ENCODE measurements at places on chromosomes 1 and 21.

DNA sequence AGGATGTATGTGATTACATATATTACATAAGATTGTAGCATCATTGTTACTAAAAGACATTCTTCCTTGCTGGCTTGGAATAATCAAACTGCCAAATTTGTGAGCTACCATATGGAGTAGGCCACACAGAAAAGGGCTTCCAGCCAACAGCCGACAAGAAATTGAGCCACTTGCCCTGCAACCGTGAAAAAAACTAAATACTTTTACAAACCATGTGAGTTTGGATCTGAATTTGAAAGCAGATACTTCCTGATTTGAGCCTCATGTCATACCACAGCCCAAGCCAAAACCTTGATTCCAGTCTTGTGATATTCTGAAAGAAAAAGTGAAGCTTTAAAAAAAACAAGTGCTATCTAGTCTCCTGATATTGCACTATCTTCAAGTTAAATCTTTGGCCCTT is 55.6 kb upstream of the PRMT6 start:
- no peak overlapping the region for H3K4me3 ChIP-seq
- H3K36me3 ChIP-seq, result no peaks in the 10 kb centered on the region
- no peak for DNase-seq
- no peaks in the 10 kb centered on the region for H3K4me1 ChIP-seq
- H3K27ac ChIP-seq, result no peak overlapping the region
- H3K27me3 ChIP-seq, result no peaks in the 10 kb centered on the region

DNA sequence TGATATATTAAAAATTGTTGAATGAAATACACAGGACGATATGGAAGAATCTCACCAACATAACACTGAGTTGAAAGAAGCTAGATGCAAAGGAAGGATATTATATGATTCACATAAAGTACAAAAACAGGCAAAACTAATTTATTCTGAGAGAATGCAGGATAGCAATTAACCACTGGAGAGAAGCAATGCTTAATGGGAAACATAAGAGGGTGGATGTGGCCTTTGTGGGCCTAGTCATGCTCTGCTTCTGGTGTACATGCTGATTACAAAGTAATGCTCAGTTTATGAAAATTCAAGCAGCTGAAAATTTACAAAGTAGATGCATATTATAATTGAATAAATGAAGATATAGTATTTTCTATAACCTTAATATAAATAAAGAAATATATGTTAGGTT is 326.4 kb upstream of the ADAMTS5 start:
- H3K4me1 ChIP-seq, result no peaks in the 10 kb centered on the region
- H3K27ac ChIP-seq, result no peak overlapping the region
- no peak overlapping the region for H3K4me3 ChIP-seq
- H3K36me3 ChIP-seq, result no peaks in the 10 kb centered on the region
- no peaks in the 10 kb centered on the region for H3K27me3 ChIP-seq
- no peak for DNase-seq

DNA sequence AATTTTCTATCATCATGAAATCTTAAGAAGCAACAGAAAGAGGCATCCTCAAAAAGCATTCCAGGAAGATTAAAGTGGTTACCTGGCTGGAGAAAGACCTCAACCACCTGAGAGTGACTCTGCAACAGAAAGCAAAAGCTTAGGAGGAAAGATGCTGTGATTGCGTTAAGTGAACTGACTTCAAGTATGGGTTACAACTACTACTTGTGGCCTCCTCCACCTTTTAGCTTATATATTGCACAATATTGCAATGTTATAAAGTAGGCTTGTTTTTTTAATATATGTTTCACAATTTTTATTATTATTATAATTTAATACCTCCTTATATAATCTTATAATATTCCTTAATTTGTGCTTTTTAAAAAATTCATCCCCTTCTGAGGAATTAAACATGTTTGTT is 1407.5 kb downstream of the KCNT2 start:
- H3K4me3 ChIP-seq, result no peak overlapping the region
- H3K4me1 ChIP-seq, result no peaks in the 10 kb centered on the region
- no peaks in the 10 kb centered on the region for H3K36me3 ChIP-seq

GRCh38 chr1:85417017-85417416 is 47.9 kb downstream of the DDAH1 start:
- H3K36me3 ChIP-seq, result no peaks in the 10 kb centered on the region
- no peaks in the 10 kb centered on the region for H3K4me1 ChIP-seq
- no peaks in the 10 kb centered on the region for H3K27me3 ChIP-seq
- H3K4me3 ChIP-seq, result no peak overlapping the region
- no peak overlapping the region for H3K27ac ChIP-seq

DNA sequence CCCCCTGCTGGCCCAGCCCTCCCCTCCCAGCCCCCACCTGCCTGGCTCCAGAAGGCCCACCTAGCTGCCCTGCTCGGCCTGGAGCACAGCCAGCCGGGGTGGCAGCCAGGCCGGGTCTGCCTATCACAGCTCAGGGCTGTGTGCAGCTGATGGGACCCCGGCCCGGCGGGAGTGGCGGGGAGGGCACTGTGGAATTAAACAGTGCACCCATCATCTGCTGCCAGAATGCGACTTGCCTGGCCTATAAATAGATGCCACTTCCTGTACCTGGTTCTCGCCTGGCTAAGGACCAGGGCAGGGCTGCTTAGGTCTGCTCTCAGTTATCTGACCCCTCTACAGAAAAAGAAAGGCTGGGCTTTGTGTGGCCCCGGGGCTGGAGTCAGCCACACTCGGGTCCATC is 98.2 kb upstream of the VAMP3 start:
- no peak for DNase-seq
- H3K4me1 ChIP-seq, result peaks cover 18% of the 10 kb centered on the region
- H3K27ac ChIP-seq, result no peak overlapping the region
- no peak overlapping the region for H3K4me3 ChIP-seq
- no peaks in the 10 kb centered on the region for H3K36me3 ChIP-seq

- no peak overlapping the region for H3K27ac ChIP-seq
- H3K4me3 ChIP-seq, result no peak overlapping the region
- no peak for DNase-seq
- no peaks in the 10 kb centered on the region for H3K27me3 ChIP-seq
- no peaks in the 10 kb centered on the region for H3K36me3 ChIP-seq
- no peaks in the 10 kb centered on the region for H3K4me1 ChIP-seq
Measured at GRCh38 chr1:76254104-76255030, 179.8 kb downstream of the ST6GALNAC3 start.

DNA sequence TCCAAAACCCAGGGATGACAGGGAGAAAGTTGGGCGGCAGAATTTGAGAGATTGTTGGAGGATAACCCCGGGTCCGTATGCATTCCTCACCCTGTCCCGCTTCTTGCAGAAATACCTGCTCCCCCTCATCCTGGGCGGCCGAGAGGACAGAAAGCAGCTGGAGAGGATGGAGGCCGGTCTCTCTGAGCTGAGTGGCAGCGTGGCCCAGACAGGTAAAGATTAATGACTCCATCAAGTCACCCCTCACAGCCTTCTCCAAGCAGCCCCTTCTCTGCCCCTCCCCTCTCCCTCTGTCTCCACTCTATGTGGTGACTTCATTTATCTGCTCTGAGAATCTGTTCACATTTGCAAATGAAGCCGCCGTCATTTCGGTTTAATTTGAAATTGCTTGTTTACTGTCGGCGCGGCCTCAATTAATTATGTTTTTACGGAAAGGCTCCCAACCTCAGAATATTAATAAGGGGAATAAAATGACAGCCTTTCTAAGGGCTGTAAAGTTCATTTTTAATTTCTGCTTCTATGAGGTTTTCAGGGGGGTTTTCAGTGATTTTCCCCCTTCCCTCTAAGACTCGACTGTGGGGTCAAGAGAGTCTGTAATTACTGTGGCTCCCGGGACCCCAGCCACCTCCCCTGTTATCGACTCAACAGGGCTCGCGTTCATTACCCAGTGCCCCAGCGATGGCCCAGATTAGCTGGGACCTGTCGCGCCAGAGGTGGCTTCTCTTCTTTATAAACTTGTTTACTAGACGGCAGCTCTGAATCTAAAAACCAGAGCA is 148.3 kb downstream of the PEX14 start:
- no peak overlapping the region for H3K27ac ChIP-seq
- H3K36me3 ChIP-seq, result peaks cover 18% of the 10 kb centered on the region
- no peak overlapping the region for H3K4me3 ChIP-seq
- H3K27me3 ChIP-seq, result no peaks in the 10 kb centered on the region

- no peak overlapping the region for H3K4me3 ChIP-seq
- peaks cover 21% of the 10 kb centered on the region for H3K27me3 ChIP-seq
- no peaks in the 10 kb centered on the region for H3K36me3 ChIP-seq
- no peaks in the 10 kb centered on the region for H3K4me1 ChIP-seq
Measured at GRCh38 chr1:44073528-44073927, 42.3 kb upstream of the SLC6A9 start.

GRCh38 chr1:66563941-66564630 is 30.1 kb downstream of the SGIP1 start:
- no peak for DNase-seq
- no peaks in the 10 kb centered on the region for H3K27me3 ChIP-seq
- H3K36me3 ChIP-seq, result no peaks in the 10 kb centered on the region
- H3K4me3 ChIP-seq, result no peak overlapping the region
- H3K27ac ChIP-seq, result no peak overlapping the region

- H3K4me1 ChIP-seq, result no peaks in the 10 kb centered on the region
- no peak overlapping the region for H3K4me3 ChIP-seq
- H3K27ac ChIP-seq, result no peak overlapping the region
- DNase-seq, result no peak
Measured at GRCh38 chr1:190046231-190046630, 431.4 kb downstream of the BRINP3 start.

GRCh38 chr1:107990606-107991005 is 25.6 kb upstream of the VAV3 start:
- H3K27ac ChIP-seq, result no peak overlapping the region
- no peaks in the 10 kb centered on the region for H3K27me3 ChIP-seq
- no peaks in the 10 kb centered on the region for H3K4me1 ChIP-seq
- DNase-seq, result no peak
- H3K36me3 ChIP-seq, result no peaks in the 10 kb centered on the region

DNA sequence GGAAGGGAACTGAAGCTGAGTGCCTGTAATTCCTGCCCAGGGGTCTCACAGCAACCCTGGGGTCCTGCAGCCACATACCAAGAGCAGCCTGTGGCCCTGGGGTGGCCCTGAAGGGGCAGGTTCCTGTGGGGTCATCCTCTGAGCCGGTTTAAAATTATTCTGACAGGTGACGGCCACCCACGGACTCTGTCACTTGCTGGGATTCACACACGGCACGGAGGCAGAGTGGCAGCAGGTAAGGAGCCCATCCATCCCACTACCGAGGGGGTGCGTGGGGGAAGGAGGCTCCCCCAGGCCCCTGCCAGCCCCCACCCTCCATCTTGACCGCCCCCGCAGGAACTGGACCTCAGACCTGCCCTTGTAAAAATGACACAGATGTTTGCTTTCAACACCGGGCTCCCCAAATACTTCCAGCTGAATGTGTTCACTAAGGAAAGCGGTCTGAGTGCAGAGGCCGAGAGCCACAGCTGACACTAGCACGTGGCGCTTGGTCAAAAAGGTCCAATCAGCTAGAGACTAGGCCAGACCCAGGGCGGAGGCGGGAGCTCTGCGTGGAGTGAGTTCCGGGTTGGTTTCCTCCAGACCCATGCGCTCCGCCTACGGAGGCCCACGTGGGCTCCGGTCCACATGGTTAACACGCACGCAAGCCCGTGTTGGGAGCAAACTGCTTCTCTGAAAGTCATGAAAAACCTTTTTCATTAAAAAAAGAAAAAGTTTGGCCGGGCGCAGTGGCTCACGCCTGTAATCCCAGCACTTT is 10.0 kb downstream of the YBEY start:
- DNase-seq, result no peak
- no peak overlapping the region for H3K4me3 ChIP-seq

DNA sequence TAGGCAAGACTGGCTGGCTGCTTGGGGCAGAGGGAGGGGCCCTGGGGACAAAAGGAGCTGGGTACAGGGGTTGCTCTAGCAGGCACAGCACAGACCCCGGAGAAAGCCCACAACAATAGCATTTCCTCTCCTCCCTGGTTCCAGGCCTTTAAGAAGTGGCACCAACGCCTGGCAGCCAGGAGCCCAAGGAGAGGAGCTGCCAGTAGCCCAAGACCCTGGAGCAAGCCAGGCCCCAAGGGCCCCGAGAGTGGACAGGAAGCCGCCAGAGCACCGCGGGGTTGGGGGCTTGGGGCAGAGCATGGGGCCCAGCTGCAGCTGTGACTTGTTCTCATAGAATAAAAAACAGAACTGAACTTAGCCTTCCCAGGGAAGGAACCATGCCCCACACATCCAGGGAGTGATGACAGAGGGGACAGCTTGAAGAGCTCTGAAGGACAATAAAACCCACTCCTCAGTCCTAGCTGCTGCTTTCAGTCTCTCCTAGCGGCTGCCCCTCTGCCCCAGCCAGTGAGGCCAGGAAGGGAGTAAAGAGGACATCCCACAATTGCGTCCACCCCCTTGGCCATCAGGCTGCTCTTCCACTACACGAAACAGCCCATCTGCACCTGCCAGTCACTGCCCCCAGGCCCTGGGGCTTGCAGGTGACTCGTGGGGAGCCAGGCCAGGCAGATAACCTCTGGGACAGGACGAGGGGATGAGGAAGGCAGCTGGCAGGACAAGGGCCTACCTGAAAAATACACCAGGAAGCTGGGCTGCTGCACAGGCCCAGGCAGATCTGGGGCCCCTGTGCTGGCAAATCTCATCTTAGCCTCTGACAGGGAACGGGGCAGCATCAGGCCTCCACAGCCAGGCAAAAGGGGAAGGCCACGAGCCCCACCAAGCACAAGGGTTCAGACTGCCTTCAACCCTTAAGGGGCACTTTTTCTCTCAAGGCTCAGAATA is 16.4 kb downstream of the MTHFR start:
- no peak overlapping the region for H3K27ac ChIP-seq
- no peak for DNase-seq
- peaks cover 35% of the 10 kb centered on the region for H3K36me3 ChIP-seq
- no peaks in the 10 kb centered on the region for H3K4me1 ChIP-seq

DNA sequence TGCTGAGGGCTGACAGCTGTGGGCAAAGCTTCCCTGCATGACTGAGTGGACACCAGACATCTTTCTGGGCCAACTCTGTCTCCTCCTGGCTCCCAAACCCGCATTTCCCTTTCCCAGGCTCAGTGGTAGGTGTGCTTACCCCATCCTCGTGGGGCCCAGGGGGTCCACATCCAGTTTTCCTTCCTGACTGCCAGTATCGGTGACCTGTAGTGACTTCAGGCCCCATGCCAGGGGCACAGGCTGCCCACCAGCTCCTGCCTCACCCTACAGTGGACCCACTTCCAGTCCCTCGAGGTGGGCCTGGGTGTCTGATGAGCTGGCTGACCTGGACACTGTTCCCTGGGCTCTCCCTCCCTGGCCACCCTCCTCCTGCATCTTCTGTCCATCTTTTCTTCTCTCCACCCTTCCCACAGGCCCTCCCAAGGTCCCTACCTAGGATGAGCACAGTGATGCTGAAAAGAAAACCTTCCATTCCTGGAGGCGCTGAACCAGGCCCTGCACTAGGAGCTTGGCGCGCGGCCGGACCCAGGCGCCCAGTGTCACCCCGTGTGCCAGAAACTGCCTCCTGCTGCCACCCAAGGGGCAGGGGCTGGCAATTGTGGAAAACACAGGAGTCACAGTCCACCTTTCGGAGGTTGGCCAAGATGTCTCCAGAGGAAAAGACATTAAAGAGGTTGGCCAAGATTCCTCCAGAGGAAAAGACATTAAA is 67.1 kb downstream of the RUNX3 start:
- no peaks in the 10 kb centered on the region for H3K36me3 ChIP-seq
- DNase-seq, result no peak
- no peaks in the 10 kb centered on the region for H3K27me3 ChIP-seq
- no peak overlapping the region for H3K27ac ChIP-seq

- H3K4me3 ChIP-seq, result no peak overlapping the region
- no peak for DNase-seq
- H3K27me3 ChIP-seq, result peaks cover 5% of the 10 kb centered on the region
- H3K36me3 ChIP-seq, result no peaks in the 10 kb centered on the region
- no peaks in the 10 kb centered on the region for H3K4me1 ChIP-seq
Measured at GRCh38 chr1:220451532-220451931, 76.4 kb upstream of the MARK1 start.

GRCh38 chr1:110212169-110213142 is 2.3 kb downstream of the KCNC4 start:
- H3K4me1 ChIP-seq, result peaks cover 45% of the 10 kb centered on the region
- no peak for DNase-seq
- H3K4me3 ChIP-seq, result no peak overlapping the region
- peaks cover 6% of the 10 kb centered on the region for H3K36me3 ChIP-seq
- H3K27me3 ChIP-seq, result no peaks in the 10 kb centered on the region
- H3K27ac ChIP-seq, result no peak overlapping the region

Data from T-cell (primary cell).